Upper lobe of right lung (tissue), 1 donor: ENCODE measurements at places on chromosomes 2 and 18.
A peak's percentile ranks its signal among the peaks of the same experiment; 100 is the strongest.

- no peak for DNase-seq
These were observed 1.7 kb downstream of the SLC8A1 start for GRCh38 chr2:40450066-40450795.

GRCh38 chr18:6994771-6995430, 122.7 kb downstream of the LAMA1 start:
- DNase-seq: no peak

GRCh38 chr2:172013396-172013795, 13.6 kb downstream of the METAP1D start:
- no peak for DNase-seq

DNA sequence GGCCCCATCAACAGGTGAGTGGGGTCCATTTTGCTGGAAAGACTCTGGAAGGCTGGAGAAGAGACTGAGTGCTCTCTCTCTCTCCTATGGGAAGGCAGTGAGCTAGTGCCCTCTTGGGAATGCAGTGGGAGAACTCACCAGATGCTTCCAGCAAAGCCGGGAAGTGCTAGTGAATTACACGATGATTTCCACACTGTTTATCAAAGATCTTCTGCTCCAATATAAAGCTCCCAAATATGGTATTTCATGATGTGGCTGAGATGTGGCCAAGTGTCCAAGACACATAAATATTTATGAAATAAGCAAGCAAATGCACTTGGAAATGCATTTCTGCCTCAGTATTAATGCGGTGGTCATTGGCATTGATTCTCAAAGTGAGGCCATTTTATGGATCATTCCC, 135.9 kb downstream of the VAPA start:
- DNase-seq: no peak

GRCh38 chr2:156864325-156864724, 393.2 kb upstream of the GALNT5 start:
- no peak for DNase-seq

- DNase-seq: no peak
These were observed 37.6 kb downstream of the RMC1 start for GRCh38 chr18:23540867-23541266.

GRCh38 chr18:44051026-44051425, 629.7 kb upstream of the SETBP1 start:
- DNase-seq: no peak

DNA sequence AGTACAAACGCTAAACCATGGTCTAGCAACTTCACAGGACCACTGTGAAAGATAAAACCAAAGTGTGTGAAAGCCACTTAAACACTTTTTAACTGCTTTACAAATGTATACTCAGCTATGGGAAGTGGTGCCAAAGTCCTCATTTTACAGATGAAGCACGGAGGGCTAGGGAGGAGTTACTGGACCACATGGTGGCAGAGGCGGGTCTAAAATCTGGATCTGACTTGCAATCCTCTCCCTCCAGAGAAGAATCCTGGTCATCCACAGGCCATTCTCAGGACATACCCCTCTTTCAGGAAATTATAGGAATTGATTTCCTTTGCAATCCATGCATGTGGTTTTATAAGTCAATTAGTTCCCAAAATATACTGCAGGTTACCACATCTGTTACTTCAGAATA, 84.6 kb upstream of the GYPC start:
- DNase-seq: no peak

DNA sequence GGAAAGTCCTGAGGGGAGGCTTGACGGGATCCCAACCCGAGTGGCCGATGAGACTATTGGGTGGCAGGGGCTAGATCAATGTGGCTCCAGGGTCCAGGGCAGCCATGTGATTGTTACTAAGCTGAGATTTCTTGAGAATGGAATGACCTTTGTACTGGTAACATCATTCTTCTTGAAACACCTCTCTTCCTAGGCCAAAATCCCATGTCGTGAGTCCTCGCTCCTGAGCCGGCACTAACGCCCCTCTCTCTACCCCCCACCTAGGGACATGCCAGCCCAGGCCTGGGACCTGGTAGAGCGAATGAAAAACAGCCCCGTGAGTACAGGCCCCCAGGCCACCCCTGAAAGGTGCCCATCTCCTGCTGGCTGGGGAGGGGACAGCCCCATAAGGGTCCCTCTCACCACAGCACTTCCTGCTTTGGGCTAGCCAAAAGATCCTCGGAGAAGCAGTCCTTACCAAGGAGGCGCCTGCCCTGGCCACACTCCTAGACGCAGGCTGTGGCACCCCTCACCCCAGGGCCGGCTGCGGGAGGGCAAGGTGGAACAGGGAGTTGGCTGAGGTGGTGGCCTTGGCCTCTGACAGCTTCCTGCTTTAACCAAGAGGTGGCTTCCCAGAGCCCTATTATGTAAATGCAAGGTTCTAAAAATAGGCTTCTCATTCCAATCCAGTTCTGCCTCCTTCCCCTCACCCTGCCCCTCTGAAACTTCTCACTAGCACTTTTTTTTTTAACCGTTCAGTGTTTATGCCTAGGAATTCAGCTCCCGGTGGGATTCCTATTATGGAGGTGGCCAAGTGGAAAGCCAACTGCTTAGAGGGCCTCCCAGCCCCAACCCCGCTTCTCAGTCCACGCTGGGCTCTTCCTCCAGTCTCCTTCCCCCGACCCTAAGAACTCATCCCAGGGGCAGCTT, 126.6 kb upstream of the PPP1CB start:
- DNase-seq: peak; percentile 82

- no peak for DNase-seq
These were observed 4.0 kb downstream of the DHRS9 start for GRCh38 chr2:169073211-169073962.

- no peak for DNase-seq
These were observed 515.4 kb upstream of the SOX11 start for GRCh38 chr2:5176764-5177163.
